ENCODE measurements at places on chromosomes 1 and 21. TPM values are rescaled to one million over a fixed set of nuclear protein-coding genes. Genes with fewer than 3 reads are reported as not detected.

DNA sequence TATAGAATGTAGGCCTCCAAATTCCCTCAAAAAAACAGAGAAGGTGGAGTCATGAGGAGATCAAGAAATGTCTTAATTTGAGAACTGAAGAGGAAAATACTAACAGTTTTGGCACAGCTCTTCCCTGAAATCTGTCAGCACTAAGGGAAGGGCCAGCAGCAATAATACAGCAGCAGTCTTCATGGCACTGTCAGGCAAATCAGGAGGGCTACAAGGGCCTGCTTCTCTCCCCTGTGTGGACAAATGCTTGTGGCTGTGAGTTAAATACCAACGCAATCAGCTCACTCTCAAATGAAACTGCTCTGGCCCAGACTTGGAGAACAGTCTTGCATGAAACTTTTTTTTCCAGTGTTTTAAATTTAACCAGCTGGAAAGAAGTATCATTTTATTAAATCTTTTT, 20.5 kb upstream of the CNN3 start:
- peak; percentile 85 for DNase-seq

- no peak for DNase-seq
Measured at GRCh38 chr1:215617979-215618378, 50.9 kb downstream of the KCTD3 start.

- DNase-seq: peak; percentile 3
Measured at GRCh38 chr1:213014642-213015041, 1.0 kb downstream of the ANGEL2 start.

Gene TSPAN2
- total RNA-seq: 28.2 TPM

Gene AVPR1B
- total RNA-seq: 0.72 TPM

Measured in umbilical cord (tissue), 2 donors.